ENCODE measurements at places on chromosomes 13 and 19. TPM values are rescaled to one million over a fixed set of nuclear protein-coding genes. Genes with fewer than 3 reads are reported as not detected.

Gene DMWD
- 63.8 TPM for total RNA-seq

Gene MISP
- total RNA-seq: 594 TPM

Gene C5AR1
- total RNA-seq: 0.70 TPM

Gene ATP8B3
- total RNA-seq: not detected

Gene CCDC194
- total RNA-seq: not detected

Gene CYP2F1
- not detected for total RNA-seq
